Epithelial cell of esophagus (primary cell): ENCODE measurements at places on chromosomes 4 and X.

DNA sequence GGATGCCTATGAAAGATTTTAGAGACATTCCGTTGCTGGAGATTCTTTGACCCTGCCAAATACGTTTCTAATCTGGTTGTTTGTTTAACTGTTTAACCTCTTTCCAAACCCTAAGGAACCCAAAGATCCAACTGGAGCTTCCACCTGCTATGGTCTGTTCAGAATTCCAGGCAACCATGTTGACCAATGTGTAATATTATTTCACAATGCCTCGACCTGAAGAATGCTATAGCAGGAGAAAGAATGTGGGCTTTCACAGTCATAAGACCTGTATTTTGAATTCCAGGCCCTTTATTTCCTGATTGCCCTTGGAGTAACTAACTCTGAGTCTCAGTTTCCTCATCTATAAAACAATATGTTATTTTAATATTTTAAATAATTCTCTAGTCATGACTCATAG is 90.8 kb downstream of the COL25A1 start:
- DNase-seq, result peak; percentile 2

- no peak for DNase-seq
Observed at GRCh38 chr4:121273191-121273590, 107.6 kb downstream of the QRFPR start.

GRCh38 chr4:6907658-6908191 is 1.9 kb upstream of the TBC1D14 start:
- DNase-seq, result peak; percentile 66

GRCh38 chrX:125762954-125763353 is 403.1 kb downstream of the DCAF12L2 start:
- DNase-seq, result no peak

DNA sequence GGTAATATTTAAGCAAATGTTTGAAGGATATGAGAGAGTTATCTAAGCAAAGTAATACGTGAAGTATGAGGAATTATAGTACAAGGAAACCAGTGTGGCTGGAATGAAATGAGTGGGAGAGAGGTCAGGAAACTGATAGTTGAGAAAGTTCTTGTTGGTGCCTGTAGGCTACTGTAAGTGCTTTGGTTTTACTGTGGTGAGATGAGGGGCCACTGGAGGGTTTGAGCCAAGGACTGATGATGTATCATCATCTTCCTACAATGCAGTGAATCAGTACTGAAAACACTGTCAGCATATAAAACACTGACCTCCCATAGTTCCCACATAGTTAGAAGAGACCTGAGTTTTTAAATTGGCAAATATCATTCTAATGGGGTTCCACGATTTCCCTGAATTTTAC is 367.5 kb upstream of the CTSO start:
- DNase-seq, result peak; percentile 89

DNA sequence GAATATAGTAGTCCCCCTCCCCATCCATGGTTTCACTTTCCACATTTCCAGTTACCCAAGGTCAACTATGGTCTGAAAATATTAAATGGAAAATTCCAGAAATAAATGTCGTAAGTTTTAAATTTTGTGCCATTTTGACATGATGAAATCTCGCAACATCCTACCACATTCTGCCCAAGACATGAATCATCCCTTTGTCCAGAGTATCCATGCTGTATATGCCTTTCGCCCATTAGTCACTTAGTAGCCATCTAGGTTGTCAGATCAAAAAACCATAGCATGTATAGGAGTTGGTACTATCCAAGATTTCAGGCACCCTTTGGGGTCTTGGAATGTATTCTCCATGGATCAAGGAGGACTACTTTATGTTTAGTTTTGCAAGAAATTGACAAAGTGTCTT is 8.3 kb downstream of the PRRG1 start:
- DNase-seq, result peak; percentile 25

GRCh38 chr4:154559141-154559493 is 3.7 kb upstream of the FGB start:
- no peak for DNase-seq

DNA sequence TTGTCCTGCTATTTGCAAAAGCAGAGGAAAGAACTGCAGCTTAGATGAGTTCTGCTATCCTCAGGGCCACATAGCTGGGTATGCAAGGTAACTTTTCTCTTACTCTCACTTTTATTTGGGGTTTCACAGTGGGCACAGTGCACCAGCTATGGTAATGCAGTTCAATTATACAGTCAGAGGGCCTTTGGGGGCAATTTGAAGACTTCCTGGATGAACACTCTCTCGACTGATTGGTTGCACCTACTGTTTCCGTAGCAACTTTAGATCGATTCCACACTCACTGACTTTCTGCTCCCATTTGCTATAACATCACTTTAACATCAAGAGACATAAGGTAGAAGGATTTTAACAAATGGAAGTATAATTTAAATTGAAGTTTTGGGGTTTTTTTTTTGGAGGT is 128.6 kb downstream of the SLC39A8 start:
- no peak for DNase-seq

DNA sequence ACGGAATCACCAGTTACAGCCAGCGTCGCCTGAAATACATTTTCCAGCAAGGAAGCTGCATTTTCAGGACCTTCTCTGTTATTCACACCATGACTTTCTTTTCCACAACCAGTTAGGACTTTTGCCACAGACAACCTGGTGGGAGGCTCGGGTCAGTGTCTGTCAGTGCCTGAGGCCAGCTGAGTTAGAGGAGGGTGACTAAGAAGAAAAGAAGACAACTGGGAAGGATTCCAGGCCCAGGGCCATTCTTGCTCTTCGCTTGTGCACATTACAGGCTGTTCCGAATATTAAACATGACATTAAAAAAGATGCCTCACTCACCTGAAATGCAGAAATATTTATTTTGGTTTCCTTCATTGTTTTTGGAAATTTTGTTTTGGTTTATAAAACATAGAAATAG is 21.4 kb upstream of the CENPU start:
- DNase-seq, result peak; percentile 78

DNA sequence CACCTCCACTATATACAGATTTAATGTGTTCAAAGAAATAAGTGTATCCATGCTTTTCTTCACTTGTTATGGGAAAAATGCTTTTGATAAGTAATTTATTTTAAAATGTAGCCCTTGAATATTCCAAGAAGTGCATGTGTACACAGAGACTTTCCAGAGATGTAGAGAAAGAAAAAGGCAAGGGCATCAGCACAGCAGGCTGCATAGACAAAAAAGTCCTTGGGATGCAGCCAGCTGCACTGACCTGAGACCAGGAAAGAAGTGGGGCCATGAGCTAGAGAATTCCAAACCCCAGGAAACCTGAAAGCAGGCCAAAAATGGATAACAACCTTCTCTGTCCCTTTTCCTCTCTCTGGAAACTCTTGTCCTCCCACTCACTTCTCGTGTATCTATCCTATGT is 51.6 kb upstream of the PRDM8 start:
- DNase-seq, result no peak

DNA sequence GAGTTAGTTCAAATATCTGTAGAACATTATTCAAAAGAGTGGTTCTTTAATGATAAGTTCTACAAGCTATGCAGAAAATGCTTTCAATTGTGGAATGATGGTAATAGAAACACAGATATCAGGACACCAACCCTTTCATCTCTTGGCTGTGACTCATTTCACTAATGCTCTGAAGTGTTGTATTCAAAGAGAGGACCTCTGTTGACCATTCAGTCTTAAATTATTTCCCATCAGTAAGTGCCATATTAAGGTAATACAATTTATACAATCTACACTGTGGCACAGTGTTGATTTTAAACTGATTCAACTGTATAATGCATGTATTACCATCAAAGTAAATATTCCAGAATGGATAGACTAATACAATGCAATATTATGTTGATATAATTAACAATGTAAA is 289.0 kb upstream of the ADGRL3 start:
- DNase-seq, result no peak

GRCh38 chr4:41428601-41429279 is 109.2 kb upstream of the LIMCH1 start:
- DNase-seq, result no peak

GRCh38 chrX:26511589-26512363 is 295.8 kb downstream of the MAGEB5 start:
- no peak for DNase-seq

DNA sequence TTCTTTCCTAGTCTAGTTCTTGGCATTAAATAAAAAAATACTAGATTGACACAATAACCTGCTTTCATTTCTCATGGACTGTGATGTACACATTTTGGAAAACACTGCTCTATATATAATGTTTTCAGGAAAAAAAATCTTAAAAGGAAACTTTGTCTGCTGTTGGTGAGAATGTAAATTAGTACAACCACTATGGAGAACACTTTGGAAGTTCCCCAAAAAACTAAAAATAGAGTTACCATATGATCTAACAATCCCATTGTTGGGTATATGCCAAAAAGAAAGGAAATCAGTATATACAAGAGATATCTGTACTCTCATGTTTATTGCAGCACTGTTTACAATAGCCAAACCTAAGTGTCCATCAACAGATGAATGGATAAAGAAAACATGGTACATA is 202.3 kb downstream of the PPP3CA start:
- DNase-seq, result no peak

DNA sequence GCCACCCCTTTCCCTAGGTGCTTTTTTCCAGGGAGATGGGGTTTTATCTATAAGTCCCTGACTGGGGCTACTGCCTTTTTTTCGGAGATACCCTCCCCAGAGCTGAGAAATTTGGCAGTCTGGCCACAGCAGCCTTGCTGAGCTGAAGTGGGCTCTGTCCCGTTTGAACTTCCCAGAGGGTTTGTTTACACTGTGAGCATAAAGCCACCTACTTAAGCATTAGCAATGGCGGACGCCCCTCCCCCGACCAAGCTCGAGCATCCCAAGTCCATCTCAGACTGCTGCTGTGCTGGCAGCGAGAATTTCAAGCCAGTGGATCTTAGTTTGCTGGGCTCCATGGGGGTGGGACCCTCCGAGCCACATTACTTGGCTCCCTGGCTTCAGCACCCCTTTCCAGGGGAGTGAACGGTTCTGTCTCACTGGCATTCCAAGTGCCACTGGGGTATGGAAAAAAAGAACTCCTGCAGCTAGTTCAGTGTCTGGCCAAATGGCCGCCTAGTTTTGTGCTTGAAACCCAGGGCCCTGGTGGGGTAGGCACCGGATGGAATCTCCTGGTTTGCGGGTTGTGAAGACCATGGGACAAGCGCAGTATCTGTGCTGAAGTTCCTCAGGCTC is 456.4 kb upstream of the HTR2C start:
- DNase-seq, result no peak

- DNase-seq, result no peak
Observed at GRCh38 chr4:99540277-99540939, 23.4 kb downstream of the TRMT10A start.

- DNase-seq, result peak; percentile 53
Observed at GRCh38 chr4:1039493-1040343, 28.3 kb downstream of the FGFRL1 start.

GRCh38 chr4:134324179-134324578 is 122.6 kb upstream of the PABPC4L start:
- DNase-seq, result no peak

- no peak for DNase-seq
Observed at GRCh38 chr4:150253965-150254630, 175.9 kb downstream of the DCLK2 start.

DNA sequence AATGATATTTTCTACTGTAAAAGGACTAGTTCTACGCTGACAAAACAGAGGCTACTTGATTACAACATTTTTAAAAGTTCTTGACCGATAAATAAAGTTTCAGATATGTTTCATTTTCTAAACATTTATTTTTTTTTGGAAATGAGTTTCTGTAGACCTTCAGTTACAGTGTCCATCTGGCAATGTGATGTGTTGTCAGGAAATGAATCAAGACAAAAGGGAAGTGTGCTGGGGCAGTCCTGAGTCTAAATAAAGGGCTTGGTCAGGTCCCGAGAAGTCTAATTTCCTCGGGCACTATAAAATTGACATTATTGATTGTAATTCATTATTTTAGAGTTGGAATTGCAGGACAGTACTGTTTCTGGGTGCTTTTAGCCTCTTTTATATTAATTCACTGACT is 57.0 kb upstream of the FTHL17 start:
- no peak for DNase-seq

GRCh38 chr4:180521181-180521580 is 1722.0 kb upstream of the TENM3 start:
- DNase-seq, result no peak

DNA sequence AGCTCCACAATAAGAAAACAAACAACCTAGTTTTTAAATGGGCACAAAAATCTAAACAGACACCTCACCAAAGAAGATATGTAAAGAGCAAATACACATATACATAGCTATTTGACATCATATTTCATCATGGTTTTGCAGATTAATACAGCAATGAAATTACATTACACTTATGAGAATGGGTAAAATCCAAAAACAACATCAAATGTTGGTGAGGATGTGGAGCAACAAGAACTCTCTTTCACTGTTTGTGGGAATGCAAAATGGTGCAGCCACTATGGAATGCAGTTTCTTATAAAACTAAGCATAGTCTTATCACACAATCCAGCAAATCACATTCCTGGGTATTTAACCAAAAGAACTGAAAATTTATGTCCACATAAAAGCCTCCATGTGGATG is 25.0 kb downstream of the TLR6 start:
- no peak for DNase-seq

DNA sequence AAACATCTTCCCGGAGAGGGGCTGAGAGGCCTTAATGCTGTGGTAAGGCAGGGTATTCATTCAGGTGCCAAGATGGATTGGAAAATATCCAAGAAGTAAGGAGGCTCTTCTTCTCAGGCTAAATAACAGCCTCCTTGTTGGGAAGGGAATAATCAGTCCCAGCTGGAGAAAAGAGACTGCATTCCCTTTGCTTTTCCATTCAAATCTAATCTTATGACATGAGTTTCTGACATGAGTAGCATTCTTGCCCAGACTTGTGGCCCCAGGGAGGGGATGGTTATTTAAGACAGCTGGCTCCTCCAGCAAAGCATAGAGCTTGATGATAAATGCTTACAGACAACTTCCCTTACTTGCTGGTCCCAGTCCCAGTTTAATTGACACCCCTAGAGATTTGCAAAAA is 98.3 kb downstream of the DCLK2 start:
- DNase-seq, result peak; percentile 85

DNA sequence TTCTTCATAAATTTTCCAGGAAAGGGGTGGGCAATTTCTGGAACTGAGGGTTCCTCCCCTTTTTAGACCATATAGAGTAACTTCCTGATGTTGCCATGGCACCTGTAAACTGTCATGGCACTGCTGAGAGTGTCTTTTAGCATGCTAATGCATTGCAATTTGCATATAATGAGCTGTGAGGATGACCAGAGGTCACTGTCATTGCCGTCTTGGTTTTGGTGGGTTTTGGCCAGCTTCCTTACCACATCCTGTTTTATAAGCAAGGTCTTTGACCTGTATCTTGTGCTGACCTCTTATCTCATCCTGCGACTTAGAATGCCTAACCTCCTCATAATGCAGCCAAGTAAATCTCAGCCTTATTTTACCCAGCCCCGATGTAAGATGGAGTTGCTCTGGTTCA is 577.8 kb downstream of the NLGN4X start:
- no peak for DNase-seq

GRCh38 chr4:77619408-77619807 is 13.8 kb downstream of the CXCL13 start:
- no peak for DNase-seq
